NCI-H1436 (cell line): ENCODE measurements at places on chromosomes 5 and 9.

DNA sequence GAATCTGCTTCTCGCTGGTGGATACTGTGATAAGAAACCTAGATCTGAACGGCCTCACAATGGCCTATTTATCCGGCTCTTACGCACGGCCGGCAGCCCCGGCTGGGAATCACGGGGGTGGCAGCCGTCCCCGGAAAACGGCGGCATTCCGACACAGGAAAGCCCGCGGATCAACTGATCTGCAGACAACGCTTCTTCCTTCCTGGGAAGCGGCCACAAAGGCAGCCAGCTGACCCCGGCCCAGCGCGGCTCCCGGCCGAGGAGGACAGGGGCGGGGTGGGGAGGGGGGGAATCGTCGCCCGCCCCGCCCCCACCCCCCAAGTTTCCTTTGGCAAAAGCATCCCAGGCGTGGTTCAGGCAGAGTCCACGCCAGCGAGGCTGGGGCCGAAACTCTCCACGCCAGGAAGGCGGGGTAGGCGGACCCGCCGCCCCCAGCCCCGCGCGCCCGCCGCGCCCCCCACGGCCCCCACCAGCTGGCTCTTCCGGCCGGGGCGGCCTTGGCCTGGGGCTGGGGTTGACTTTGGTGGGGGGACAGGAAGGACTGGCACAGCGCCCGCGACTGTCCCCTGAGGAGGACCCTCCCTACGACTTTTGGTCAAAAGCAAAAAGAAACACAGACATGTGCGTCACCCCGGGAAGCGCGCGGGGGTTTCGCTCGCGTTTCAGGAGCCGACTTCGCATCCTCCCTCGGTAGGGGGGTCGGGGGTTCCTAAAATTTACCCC, 247.7 kb upstream of the ANKRD55 start:
- no peak for DNase-seq

DNA sequence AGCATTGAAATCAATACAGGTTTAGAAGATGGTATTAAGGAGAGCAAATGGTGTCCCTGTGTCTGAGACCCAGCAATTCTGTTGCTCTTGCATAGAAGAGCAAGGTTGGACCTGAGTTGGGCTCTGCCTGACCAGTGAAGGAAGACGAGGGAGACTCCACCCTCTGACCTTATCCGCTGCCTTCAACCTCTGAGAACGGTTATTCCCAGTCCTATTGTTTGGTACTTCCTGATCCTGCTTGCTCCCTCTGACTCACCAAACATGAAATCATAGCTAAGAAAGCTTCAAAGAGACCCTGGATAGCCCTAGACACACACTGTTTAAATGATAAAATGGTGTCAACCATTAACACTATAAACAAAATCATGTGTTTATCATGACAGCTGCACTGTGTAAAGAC, 218.5 kb downstream of the PLK2 start:
- no peak for DNase-seq

GRCh38 chr5:159953609-159954008, 37.3 kb downstream of the ADRA1B start:
- no peak for DNase-seq

GRCh38 chr9:69460012-69460411, 135.0 kb downstream of the ENTREP1 start:
- no peak for DNase-seq

- no peak for DNase-seq
Measured at GRCh38 chr5:24539613-24540012, 105.2 kb downstream of the CDH10 start.

DNA sequence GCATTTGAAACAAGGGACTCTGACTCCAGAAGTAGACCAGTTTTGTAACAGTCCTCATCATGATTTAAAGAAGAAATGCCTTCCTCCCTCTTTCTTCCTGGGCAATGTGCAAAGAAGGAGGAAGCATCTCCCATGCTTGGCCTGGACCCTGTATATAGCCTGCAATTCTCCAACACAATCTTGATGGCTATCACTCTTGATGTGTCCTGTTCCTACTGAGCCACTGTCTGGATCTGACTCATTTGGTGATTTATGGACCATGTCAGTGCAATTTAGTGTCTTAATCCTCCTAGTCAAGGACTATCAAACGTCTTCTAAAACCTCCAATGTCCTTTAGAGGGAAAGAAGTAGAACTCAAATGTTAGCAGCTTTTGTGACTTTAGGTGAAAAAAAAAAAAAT, 697.3 kb downstream of the TLR4 start:
- DNase-seq: no peak
